GM13977 (cell line): ENCODE measurements at places on chromosomes 12 and 14.
A peak's percentile ranks its signal among the peaks of the same experiment; 100 is the strongest.

GRCh38 chr14:31508135-31508534 lies 20.3 kb upstream of the GPR33 start:
- DNase-seq, result no peak

- peak; percentile 57 for DNase-seq
Measured at GRCh38 chr14:93962701-93963601, 13.4 kb downstream of the ASB2 start.

DNA sequence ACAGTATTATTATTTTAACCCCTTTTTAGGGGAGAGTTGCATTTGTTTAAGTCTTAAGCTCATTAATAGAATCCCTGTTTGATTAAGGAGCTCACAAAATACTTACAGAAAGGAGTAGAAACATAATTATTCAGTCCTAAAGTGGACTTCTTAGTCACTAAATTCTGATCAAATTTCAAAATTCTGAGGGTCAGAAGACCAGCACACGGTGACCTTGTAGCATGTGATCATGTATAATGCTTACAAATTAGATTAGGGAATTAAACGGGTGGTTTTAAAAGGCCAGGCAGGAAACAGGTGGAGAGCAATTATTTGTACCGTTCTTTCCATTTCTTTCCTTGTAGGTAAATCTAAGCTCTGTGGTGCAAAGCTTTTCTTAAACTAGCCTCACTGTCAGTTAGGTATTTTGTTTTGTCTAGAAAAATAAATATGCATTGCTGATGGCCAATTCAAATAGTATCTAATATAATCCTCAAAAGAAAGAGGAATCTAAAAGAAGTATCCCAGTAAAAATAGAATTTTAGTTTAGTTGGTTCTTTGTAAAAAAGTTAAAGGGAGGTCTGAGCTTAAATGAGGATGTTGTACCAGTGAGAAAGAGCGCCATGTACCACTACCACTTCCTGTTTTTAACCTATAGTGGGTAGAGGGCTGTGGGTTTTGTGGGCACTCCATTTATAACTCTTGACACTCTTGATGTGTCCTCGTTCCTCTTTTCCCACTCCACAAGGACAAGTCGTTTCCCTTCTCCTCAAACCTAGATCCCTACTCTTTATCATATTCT lies 51.1 kb downstream of the SLC38A1 start:
- DNase-seq, result no peak

DNA sequence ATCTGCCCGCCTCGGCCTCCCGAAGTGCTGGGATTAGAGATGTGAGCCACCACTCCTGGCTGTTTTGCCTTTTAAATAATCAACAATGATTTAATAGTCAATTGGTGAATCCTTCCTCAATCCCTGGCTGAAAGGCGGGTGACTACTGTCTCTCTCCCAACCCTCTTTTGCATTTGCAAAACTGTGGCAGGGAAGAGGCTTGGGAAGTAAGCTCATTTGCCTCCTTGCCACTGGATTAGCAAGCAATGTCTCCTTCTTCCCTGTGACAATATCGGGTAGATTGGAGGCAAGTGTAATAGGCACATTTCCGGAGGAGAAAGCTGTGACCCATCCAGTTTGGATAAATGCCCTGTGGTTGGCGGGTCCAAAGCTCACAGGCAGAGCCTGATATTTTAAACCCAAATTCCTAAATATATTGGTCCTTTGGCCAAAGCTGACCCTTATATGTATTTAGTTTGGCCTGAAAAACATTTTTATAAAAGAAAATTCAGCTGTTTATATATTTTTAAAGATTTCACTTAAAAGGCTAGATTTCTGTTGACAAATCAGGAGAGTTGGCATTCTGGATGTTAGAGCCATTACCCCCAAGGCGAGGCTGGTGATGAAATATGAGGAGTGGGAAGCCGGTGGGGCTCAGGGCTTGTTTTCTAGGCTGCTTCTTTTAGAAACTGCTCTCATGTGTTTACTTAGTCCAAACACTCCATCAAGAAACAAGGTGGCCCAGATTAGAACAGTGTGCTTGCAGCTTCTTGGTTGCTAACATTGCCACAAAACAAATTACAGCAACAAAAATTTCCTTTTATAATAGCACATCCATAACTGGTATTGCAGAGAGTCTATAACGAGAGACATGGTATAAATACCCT lies 646.9 kb upstream of the TMEM132C start:
- no peak for DNase-seq

GRCh38 chr12:89663577-89664357 lies 44.9 kb downstream of the ATP2B1 start:
- peak; percentile 23 for DNase-seq

DNA sequence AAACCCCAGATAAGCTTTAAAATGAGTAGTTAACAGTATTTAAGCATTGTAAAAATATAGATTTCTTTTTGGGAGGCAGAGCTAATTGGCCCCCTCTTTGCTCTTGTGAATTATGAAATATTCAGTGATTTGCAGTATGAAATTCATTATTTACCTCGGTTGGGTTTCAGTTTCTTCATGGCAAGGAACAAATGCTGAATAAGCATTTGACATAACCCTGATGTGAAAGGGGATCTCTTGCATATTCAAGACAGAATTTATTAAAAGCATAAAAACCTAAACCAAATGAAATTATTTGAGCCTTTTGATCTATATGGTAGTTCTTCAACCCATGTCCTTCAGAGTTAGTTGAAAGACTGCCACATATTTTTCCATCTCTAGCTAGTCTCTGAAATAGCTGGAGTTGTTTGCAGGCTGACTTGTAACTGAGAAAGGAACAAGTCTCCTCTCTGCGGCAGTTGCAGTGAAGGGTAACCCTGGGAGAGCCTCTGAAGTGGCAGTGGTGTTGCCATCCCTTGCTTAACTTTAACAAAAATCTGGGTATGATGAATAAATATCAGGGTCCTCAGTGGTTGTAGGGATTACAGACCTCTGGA lies 690 bp downstream of the AKAP6 start:
- no peak for DNase-seq

DNA sequence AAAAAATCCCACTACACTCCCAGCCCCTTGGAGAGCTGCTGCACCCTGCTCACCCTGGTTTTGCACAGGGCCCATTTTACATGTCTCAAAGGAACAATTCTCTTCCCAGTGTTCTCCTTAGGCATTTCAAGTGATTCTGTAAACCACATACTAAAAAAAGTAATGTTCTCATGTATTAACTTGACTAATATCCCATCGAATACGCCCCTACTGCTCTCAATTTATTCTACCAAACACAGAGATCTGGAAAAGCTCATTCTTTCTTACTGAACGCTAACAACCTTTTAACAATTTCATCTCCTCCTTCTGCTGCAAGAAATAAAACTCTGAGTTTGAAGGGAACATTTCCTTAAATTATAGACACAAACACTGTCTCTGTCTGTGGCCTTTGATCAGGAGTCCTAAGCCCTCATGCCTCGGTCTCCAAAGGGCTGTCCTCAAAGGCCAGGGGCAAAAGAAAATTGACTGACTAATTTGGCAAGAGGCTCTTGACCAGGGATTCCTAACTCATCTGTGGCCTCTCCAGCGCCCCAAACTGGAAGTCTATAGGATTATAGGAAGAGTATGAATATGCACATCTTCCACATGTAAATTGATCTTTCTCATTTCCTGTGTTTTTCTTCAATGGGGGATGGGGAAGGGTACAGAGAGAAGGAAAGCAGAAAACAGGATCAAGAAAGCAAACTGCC lies 17.1 kb upstream of the TSPAN11 start:
- no peak for DNase-seq

- no peak for DNase-seq
Measured at GRCh38 chr12:49524660-49525324, 14.0 kb upstream of the KCNH3 start.

- no peak for DNase-seq
Measured at GRCh38 chr12:56300644-56301464, 724 bp upstream of the CS start.

DNA sequence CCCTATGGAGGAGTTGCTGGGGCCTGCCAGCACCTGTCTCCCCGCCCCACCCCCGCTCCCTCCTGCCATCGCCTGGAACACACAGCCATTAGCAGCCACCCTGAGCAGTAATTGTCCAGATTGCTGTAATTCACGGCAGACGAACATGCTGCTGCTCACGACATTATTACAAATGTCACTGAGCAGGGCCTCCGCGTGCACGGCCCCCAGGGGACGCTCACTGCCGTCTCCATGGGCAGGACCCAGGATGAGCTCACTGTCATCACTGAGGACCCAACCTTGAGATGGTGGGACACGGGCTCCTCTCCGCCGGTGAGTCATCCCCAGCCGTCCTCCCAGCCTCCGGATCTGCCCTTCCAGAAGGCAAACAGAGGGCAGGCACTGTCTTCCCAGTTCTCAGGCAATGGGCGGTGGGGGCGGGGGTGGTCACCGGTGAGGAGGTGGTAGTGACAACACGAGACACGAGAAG lies 100.4 kb downstream of the RFLNA start:
- DNase-seq, result no peak

GRCh38 chr14:21300892-21301291 lies 21.0 kb downstream of the RPGRIP1 start:
- peak; percentile 42 for DNase-seq

DNA sequence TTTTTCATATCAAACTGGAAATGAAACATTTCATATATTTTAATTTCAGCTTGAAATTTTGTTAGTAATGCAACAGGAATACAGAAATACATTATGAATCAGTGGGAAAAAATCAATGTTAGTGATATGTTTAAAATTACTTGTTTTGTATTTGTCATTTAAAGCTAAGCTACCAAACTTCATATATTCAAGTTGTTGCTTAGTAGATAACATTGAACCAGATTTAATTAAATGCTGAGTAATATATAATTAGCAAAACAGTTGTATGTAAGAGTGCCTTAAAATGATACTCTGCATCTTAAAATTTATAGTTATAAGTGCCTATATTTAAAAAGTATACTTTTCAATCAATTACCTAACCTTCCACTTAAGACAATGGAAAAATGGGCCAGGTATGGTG lies 5.0 kb downstream of the CHURC1 start:
- DNase-seq, result no peak

DNA sequence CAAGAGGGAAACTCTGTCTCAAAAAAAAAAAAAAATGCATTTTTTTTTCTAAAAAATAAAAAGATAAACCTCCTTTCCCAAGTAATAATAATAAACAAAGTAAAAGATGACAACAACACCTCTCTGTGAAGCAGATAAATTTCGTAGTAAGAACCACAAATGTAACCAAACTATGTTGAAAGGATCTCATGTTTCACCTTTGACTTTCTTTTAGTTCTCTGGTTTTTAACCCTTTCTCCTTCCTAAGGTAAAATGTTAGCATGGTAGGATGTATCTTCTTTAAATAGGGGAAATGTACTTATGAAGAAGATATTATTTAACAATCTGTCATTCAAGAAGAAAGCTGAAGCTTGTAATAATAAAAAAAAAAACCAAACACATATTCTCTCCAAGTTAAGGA lies 1.8 kb upstream of the KLHL42 start:
- no peak for DNase-seq

DNA sequence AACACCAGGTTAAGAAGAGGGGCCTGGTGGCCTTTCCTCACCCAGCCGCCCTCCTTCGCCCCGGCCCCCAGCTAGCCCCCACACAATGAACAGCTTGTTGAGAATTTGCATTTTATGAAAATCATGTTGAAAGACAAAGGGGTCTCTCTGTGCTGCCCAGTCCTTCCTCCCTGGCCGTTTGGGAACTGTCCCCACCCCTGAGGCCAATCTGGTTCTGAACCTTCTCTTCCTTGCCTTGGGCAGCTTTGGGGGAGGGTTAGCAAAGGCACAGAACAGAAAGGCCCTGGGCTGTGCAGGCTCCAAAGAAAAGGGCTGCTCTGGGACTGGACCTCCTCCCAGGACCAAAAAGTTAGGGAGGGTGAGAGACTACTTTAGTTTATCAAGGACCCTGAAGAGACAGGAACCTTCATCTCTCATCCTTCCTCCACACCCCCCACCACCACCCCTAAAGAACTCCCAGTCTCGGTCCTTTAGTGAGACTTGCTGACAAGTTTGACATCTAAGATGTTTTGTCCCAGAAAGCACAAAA lies 1.3 kb downstream of the TAMALIN start:
- no peak for DNase-seq

DNA sequence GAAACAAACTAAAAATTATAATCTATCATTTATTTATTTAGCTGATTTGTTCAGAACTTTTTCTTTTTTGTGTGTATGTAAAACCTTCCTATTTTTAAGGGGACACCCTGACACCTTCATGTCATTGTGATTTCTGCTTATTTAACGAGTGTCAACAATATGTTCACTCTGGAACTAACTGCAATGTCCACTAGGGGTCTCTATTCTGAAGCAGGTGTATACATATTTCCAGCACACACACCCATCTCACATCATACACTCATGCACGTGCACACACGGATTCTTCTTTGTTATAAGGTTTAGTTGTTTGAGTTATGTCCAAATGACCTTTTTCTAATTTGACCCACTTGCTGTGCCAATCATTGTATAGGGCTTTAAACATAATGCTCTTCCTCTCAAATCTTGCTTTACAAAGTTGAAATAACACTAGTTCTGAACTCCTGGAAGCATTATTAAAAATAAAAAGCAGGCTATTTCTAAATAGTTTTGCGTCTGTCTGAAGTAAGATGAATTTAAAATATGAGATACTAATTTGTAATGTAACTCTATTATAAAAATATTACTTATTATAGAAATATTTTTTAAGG lies 15.5 kb downstream of the E2F7 start:
- peak; percentile 44 for DNase-seq

GRCh38 chr14:54209511-54210250 lies 187.1 kb upstream of the CDKN3 start:
- no peak for DNase-seq
